H1 (cell line): ENCODE measurements at places on chromosomes 2 and 18.
A peak's percentile ranks its signal among the peaks of the same experiment; 100 is the strongest.

DNA sequence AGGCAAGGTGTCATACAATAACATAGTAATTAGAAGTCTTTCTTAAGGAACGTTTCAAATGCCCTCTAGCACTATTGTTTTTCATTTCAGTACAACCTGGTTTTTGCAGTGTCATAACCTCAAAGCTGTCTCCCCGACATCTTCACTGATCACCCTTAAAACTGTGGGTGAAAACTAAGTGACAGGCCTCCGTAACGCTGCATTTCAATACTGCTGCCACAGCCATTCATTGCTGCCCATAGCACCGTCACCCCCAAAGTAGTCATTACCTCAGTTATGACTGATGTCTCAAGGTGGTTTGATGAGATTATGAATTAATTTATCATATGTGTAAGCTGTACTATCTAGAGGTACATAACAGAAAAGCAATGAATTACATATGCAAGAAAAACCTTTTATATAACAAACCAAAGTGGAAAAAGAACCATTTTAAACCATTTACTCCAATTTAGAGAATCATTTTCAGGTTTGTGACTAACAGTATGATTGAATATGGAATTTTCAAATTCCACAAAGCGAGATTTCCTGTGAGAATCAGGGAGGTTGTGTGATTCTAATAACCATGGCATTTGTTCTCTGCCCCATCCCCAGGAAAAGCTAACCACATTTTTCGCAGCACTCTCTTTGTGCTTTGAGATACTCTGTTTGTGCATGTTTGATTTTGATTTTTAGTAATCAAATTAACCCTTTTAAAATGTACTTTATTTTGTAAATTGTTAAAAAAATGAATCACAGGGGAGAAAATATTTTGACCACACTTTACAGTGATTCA is 263.0 kb downstream of the PTGR3 start:
- no peak for DNase-seq
- no peaks in the 10 kb centered on the region for H3K27me3 ChIP-seq
- H3K27ac ChIP-seq = no peak overlapping the region
- H3K4me3 ChIP-seq = no peak overlapping the region
- no peaks in the 10 kb centered on the region for H3K36me3 ChIP-seq

- no peaks in the 10 kb centered on the region for H3K36me3 ChIP-seq
- no peaks in the 10 kb centered on the region for H3K27me3 ChIP-seq
- H3K27ac ChIP-seq = no peak overlapping the region
These were observed 25.7 kb upstream of the OTOS start for GRCh38 chr2:240166191-240166590.

- H3K27ac ChIP-seq = no peak overlapping the region
- no peak for DNase-seq
- H3K27me3 ChIP-seq = no peaks in the 10 kb centered on the region
These were observed 22.4 kb downstream of the DYNC2LI1 start for GRCh38 chr2:43796206-43796605.

DNA sequence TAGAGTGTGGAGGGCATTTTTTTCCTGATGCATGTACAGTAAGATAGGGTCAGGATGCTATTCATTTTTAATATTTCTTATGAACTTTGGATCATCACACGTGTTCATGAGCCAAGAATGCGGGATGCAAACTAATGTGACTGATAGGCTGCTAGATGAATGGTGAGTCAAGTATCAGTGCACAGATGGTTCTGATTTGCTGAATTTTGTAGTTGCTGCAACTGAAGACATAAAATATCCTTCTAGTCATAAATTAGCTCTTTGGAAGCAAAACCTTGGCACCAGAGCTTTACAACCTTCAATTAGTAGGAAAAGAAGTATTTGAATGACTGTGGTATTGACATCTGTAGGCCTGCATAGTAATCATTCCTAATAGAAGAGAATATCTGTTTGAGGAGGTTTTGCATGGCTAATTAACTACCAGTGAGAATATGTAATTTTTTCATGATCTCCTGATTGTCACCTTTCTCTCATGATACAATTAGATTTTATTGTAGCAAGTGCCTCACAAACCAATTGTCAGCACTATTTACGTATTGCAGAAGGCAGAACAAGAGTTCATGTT is 94.0 kb downstream of the VRK2 start:
- no peak for DNase-seq
- no peak overlapping the region for H3K4me3 ChIP-seq
- no peaks in the 10 kb centered on the region for H3K4me1 ChIP-seq
- peaks cover 2% of the 10 kb centered on the region; the same call in 1 of the 2 replicates for H3K36me3 ChIP-seq

DNA sequence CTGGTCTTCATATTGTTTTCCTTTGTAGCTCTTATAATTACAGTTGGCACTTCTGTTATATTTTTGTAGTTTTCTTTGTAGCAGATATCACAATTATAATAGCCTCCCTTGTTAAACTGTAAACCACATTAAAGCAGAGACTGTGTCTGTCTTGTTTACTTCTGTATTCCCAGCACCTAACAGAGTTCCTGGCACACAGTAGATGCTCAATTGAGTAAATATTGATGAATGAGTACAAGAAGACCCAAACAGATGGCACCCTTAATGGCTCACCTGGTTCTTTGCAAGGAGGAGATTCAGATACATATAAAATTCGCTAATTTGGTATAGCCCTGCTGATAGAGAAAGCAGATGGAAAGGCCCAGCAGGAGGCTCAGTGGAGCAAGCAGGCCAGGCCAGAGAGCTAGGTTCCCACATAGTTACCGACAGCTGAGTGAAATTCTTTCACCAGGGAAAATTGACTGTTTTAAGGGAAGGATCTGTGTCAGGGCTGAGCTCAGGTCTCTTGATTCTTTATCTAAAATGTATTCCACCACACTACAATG is 120.1 kb downstream of the NUP35 start:
- H3K4me1 ChIP-seq = no peaks in the 10 kb centered on the region; the same call in 1 of the 2 replicates
- no peaks in the 10 kb centered on the region for H3K27me3 ChIP-seq
- H3K36me3 ChIP-seq = no peaks in the 10 kb centered on the region
- H3K27ac ChIP-seq = no peak overlapping the region
- H3K4me3 ChIP-seq = no peak overlapping the region

DNA sequence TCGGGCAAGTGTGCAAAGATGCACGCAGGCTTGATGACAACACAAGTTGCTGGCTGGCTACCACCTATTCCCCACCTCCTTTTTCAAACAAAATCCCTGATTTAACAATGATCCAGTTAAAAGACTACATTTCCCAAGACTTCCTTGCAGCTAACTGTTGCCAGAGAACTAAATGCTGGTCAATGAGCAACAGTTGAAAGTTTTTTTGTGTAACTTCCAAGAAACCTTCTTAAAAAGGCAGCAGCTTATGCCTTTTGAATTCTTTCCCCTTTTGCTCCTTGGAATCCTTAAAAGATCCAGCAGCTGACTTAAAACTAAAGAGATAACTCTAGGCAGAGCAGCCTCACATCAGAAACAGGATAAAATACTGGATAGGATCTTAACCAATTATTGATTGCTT is 38.5 kb downstream of the NPHP1 start:
- H3K27me3 ChIP-seq = no peaks in the 10 kb centered on the region; the same call in 1 of the 2 replicates
- no peak overlapping the region for H3K4me3 ChIP-seq
- H3K36me3 ChIP-seq = no peaks in the 10 kb centered on the region
- no peak overlapping the region for H3K27ac ChIP-seq
- peaks cover 4% of the 10 kb centered on the region for H3K4me1 ChIP-seq
- no peak for DNase-seq

- no peak overlapping the region for H3K4me3 ChIP-seq
- H3K4me1 ChIP-seq = no peaks in the 10 kb centered on the region
- H3K36me3 ChIP-seq = no peaks in the 10 kb centered on the region
- H3K27me3 ChIP-seq = no peaks in the 10 kb centered on the region
These were observed 124.2 kb downstream of the CLIP4 start for GRCh38 chr2:29239209-29239960.

- H3K4me1 ChIP-seq = peaks cover 8% of the 10 kb centered on the region
- H3K4me3 ChIP-seq = no peak overlapping the region
These were observed 28.5 kb upstream of the MCFD2 start for GRCh38 chr2:46943881-46944798.

- no peaks in the 10 kb centered on the region for H3K27me3 ChIP-seq
- DNase-seq = no peak
- peaks cover 12% of the 10 kb centered on the region for H3K4me1 ChIP-seq
- peak overlapping the region; percentile 84 for H3K4me3 ChIP-seq
- no peaks in the 10 kb centered on the region for H3K36me3 ChIP-seq
- H3K27ac ChIP-seq = no peak overlapping the region; the same call in 1 of the 2 replicates
These were observed 103.5 kb downstream of the SPTBN1 start for GRCh38 chr2:54559593-54560145.

DNA sequence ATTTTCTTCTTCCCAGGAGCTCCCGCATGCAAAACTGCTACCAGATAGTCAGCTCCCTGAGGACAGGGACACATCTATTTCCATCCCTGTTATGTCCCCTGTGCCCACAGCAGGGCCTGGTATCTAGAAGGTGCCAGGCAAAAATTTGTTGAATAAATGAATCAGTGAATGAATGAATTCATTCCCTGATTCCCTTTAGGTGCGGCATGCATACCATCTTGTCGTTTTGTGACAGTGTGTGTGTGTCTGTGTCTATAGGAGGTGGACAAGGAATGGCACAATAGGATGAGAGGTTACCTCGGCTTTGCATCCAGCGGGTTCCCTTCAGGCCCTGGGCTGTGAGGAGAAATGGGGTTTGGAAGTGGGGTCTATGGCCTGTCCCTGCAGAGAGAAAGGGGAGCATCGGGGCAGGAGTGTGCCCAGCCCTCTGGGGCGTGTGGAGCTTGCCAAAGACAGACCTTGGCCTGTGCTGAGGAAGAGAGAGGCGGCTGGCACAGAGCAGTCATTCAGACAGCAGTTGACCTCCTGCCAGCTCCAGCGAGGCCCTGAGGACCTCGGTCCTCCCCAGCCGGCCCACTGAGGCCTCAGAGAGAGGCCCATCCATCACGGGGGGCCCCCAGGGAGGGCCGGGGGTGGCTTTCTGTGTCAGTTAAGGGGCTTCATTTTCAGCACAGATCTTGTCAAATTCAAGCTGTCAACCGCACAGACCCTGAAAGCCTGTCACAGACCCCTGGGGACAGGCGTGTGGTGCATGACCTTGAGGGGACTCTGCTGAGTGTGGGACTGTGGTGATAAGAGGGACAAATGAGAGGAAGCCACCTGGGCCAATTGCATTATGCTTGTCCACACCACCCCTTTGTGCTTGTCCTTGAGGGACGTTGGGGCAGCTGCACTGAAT is 125.9 kb upstream of the CXCR4 start:
- no peaks in the 10 kb centered on the region for H3K27me3 ChIP-seq
- H3K27ac ChIP-seq = no peak overlapping the region
- no peaks in the 10 kb centered on the region for H3K36me3 ChIP-seq
- H3K4me3 ChIP-seq = no peak overlapping the region
- peaks cover 6% of the 10 kb centered on the region for H3K4me1 ChIP-seq
- DNase-seq = no peak

GRCh38 chr18:76306685-76307292 is 188.3 kb downstream of the ZNF516 start:
- H3K4me1 ChIP-seq = no peaks in the 10 kb centered on the region
- H3K36me3 ChIP-seq = no peaks in the 10 kb centered on the region

DNA sequence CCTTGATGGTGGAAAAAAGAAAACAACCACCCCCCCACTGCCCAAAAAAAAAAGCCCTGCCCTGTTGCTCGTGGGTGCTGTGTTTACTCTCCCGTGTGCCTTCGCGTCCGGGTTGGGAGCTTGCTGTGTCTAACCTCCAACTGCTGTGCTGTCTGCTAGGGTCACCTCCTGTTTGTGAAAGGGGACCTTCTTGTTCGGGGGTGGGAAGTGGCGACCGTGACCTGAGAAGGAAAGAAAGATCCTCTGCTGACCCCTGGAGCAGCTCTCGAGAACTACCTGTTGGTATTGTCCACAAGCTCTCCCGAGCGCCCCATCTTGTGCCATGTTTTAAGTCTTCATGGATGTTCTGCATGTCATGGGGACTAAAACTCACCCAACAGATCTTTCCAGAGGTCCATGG is 28.0 kb downstream of the MAL start:
- no peaks in the 10 kb centered on the region for H3K27me3 ChIP-seq
- H3K4me1 ChIP-seq = no peaks in the 10 kb centered on the region; the same call in 1 of the 2 replicates
- peak; percentile 61 for DNase-seq
- no peak overlapping the region for H3K27ac ChIP-seq
- H3K36me3 ChIP-seq = no peaks in the 10 kb centered on the region

GRCh38 chr2:171889333-171889732 is 4.7 kb downstream of the SLC25A12 start:
- H3K27ac ChIP-seq = no peak overlapping the region
- no peak for DNase-seq
- H3K4me3 ChIP-seq = no peak overlapping the region

- DNase-seq = no peak
- no peaks in the 10 kb centered on the region for H3K4me1 ChIP-seq
- H3K27ac ChIP-seq = no peak overlapping the region
- H3K27me3 ChIP-seq = no peaks in the 10 kb centered on the region
- H3K36me3 ChIP-seq = no peaks in the 10 kb centered on the region
These were observed 57.5 kb downstream of the ZRANB3 start for GRCh38 chr2:135473567-135473966.

GRCh38 chr2:205872716-205873115 is 190.4 kb downstream of the NRP2 start:
- H3K4me1 ChIP-seq = no peaks in the 10 kb centered on the region
- H3K36me3 ChIP-seq = no peaks in the 10 kb centered on the region
- DNase-seq = no peak
- H3K27me3 ChIP-seq = no peaks in the 10 kb centered on the region
- no peak overlapping the region for H3K4me3 ChIP-seq
- no peak overlapping the region for H3K27ac ChIP-seq

GRCh38 chr2:238820916-238821315 is 27.0 kb upstream of the TWIST2 start:
- no peak overlapping the region for H3K4me3 ChIP-seq
- no peak for DNase-seq
- no peaks in the 10 kb centered on the region for H3K36me3 ChIP-seq
- H3K27me3 ChIP-seq = no peaks in the 10 kb centered on the region; the same call in 1 of the 2 replicates
- H3K27ac ChIP-seq = no peak overlapping the region
- H3K4me1 ChIP-seq = peaks cover 5% of the 10 kb centered on the region; the same call in 1 of the 2 replicates

- no peaks in the 10 kb centered on the region for H3K27me3 ChIP-seq
- H3K4me1 ChIP-seq = no peaks in the 10 kb centered on the region
- no peak for DNase-seq
- H3K27ac ChIP-seq = no peak overlapping the region
- H3K36me3 ChIP-seq = no peaks in the 10 kb centered on the region
These were observed 68.4 kb downstream of the TPO start for GRCh38 chr2:1481406-1482252.

GRCh38 chr2:75729861-75730260 is 19.1 kb upstream of the GCFC2 start:
- H3K4me1 ChIP-seq = no peaks in the 10 kb centered on the region
- DNase-seq = no peak
- H3K36me3 ChIP-seq = no peaks in the 10 kb centered on the region
- H3K27me3 ChIP-seq = no peaks in the 10 kb centered on the region

DNA sequence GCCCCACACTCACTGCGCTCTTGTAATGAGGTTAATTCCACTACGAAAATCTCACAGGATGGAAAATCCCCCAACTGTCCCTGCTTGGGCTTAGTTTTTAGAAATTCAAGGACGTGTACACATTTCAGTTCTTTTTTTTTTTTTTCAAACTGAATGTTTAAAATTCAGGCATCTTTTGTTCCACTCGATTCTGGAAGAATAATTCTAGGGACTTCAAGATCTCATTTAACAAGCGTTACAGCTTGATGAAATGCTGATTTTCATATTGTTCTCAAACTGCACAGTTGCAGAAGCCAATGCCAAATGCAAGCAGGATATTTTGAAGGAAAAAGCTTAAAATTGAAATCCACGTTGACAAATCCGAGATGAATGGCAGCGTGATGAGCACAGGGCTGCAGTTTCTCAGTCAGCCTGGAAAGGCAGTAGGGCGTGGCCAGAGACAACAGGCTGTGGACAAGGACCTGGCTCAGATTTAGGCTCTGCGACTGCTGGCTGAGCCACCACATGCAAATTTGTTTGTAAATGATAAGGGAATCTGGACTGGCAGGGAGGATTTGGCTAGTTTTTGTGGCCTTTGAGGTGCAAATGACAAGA is 128.1 kb upstream of the MYCN start:
- H3K27ac ChIP-seq = no peak overlapping the region
- no peak overlapping the region for H3K4me3 ChIP-seq
- no peaks in the 10 kb centered on the region for H3K27me3 ChIP-seq
- no peak for DNase-seq
- H3K36me3 ChIP-seq = no peaks in the 10 kb centered on the region
